Astrocyte (in vitro differentiated cells and primary cell): ENCODE measurements at places on chromosomes 5 and 9. TPM values are rescaled to one million over a fixed set of nuclear protein-coding genes. Genes with fewer than 3 reads are reported as not detected.

DNA sequence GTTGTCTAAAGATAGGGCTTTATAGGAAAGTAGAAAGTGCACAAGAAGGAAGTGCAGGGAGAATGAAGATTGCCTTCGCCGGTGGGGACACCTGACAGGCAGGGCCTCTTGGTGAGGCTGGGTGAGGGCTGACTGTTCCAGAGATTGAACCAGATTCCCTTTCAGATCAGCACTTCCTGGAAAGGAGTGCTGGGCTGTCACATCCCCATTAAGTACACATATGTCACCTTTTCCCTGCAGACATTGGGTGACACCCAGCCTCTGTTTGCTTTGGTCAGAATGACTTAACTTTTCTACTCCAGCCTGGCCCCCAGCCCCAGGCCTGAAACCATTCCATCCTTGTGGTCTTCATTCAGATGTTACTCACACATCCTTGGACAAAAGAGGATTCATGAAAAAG, 7.4 kb upstream of the SHROOM1 start:
- H3K27me3 ChIP-seq, result no peaks in the 10 kb centered on the region
- no peaks in the 10 kb centered on the region for H3K36me3 ChIP-seq
- H3K27ac ChIP-seq, result no peak overlapping the region
- DNase-seq, result no peak
- no peak overlapping the region for H3K4me3 ChIP-seq
- peaks cover 14% of the 10 kb centered on the region for H3K4me1 ChIP-seq

DNA sequence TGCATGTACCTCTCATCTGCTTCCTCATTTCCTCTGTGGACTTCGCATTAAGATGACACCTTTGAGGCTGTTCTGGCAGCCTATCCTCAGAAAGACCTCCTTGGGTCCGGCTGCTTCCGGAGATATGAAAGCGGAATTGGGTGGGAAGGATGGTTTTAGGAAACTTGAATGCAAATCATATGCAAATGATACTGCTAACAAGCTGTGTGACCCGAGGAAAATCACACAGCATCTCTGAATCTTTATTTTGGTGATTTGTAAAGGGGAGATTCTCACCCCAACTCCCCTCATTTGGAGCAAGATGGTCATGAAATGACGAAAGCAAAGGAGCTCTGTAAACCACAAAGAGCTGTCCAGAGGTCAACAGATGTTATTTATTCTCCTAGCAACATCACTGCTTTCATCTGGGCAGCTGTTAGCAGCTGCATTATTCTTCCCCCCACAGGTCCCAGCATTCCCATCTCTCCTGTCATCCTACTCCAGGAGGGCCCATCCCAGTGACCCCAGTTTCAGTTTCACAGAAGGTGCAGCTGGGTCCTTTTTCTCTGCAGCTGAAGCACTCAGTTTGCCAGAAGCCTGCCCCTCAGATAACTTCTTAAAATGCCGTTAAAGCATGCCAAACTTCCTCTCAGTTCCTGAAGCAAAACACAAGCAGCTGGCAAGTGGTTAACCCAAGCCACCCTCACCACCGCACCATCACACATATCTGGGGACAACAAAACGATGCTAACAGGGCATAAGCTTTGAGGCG, 269.5 kb downstream of the SEC61B start:
- H3K4me1 ChIP-seq, result no peaks in the 10 kb centered on the region
- DNase-seq, result peak; percentile 3
- H3K27ac ChIP-seq, result no peak overlapping the region
- H3K4me3 ChIP-seq, result no peak overlapping the region
- H3K27me3 ChIP-seq, result no peaks in the 10 kb centered on the region
- H3K36me3 ChIP-seq, result no peaks in the 10 kb centered on the region

DNA sequence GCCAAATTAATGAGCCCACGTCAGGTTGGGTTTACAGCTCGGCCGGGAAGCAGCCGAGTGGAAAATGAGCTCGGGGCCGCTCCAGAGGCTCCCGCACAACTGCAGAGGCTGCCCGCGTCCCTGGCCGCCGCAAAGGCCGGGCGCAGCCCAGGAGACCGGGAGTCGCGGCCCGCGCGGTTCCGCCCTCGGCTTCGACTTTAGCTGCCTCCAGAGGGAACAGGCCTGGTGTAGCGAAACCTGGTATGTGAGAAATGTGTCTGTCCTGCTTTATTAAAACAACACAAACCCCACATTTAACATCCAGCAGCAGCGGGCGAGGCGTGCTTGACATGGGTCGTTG, 66.2 kb downstream of the FOXD1 start:
- no peak overlapping the region for H3K4me3 ChIP-seq
- H3K4me1 ChIP-seq, result peaks cover 2% of the 10 kb centered on the region
- no peaks in the 10 kb centered on the region for H3K36me3 ChIP-seq
- DNase-seq, result no peak
- no peaks in the 10 kb centered on the region for H3K27me3 ChIP-seq

- H3K36me3 ChIP-seq, result no peaks in the 10 kb centered on the region
- peak overlapping the region; percentile 92 for H3K27ac ChIP-seq
- H3K27me3 ChIP-seq, result no peaks in the 10 kb centered on the region
- peaks cover 17% of the 10 kb centered on the region for H3K4me1 ChIP-seq
- peak; percentile 52 for DNase-seq
These were observed 172.9 kb downstream of the GLIS3 start for GRCh38 chr9:4126996-4127395.

DNA sequence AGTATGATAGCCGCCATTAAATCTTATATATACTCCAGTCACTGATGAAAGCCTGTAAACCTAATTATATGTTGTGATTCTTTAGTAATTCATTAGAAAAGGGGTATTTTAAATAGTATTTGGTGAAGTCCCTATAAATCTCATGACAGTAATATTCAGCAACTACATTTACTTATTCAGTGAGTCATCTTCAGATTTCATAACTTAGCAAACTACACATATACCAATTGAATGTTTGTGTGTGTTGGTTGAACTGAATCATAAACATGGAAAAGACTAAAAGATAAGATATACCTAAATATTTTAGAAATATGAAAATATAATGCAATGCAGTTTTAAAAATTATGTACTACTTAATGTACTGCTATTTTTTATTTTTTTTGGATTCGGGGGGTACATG, 1050.4 kb downstream of the MAT2B start:
- no peak overlapping the region for H3K27ac ChIP-seq
- no peak overlapping the region for H3K4me3 ChIP-seq
- H3K36me3 ChIP-seq, result no peaks in the 10 kb centered on the region
- DNase-seq, result no peak
- no peaks in the 10 kb centered on the region for H3K27me3 ChIP-seq
- H3K4me1 ChIP-seq, result no peaks in the 10 kb centered on the region

GRCh38 chr5:158895588-158895987, 204.1 kb downstream of the EBF1 start:
- no peaks in the 10 kb centered on the region for H3K27me3 ChIP-seq
- no peak for DNase-seq
- H3K4me3 ChIP-seq, result no peak overlapping the region
- H3K4me1 ChIP-seq, result no peaks in the 10 kb centered on the region

GRCh38 chr5:35373249-35373648, 143.0 kb upstream of the PRLR start:
- no peaks in the 10 kb centered on the region for H3K4me1 ChIP-seq
- no peaks in the 10 kb centered on the region for H3K36me3 ChIP-seq
- no peak for DNase-seq

DNA sequence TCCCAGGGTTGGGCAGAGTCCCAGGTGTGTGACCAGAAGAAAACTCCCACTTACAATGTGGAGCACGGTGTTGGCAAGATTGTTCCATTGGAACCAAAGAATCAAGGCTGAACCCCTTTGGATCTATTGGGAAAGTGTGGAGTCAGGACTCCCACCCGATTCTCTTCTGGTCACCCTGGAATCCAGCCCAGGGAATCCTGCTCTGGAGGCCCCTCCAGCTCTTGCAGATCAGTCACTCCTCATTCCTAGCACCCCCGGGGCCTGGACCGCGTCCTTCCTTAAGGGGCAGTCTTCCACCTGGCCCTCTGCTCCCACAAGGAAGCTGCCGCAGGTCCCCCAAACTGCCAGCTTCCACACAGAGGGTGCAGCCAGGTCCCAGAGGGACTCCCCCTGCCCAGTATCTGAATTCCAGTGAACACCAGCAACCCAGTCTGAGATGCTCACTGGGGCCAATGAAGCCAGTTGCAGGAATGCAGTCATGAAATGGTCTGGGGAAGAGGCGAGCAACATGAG, 170.1 kb downstream of the GADD45G start:
- H3K27ac ChIP-seq, result no peak overlapping the region
- H3K27me3 ChIP-seq, result no peaks in the 10 kb centered on the region
- H3K4me3 ChIP-seq, result no peak overlapping the region
- no peak for DNase-seq
- H3K4me1 ChIP-seq, result no peaks in the 10 kb centered on the region

- no peak overlapping the region for H3K27ac ChIP-seq
- H3K4me1 ChIP-seq, result no peaks in the 10 kb centered on the region
- DNase-seq, result no peak
- H3K27me3 ChIP-seq, result no peaks in the 10 kb centered on the region
- no peaks in the 10 kb centered on the region for H3K36me3 ChIP-seq
- H3K4me3 ChIP-seq, result no peak overlapping the region
These were observed 269.0 kb downstream of the DENND1A start for GRCh38 chr9:123660691-123661466.

DNA sequence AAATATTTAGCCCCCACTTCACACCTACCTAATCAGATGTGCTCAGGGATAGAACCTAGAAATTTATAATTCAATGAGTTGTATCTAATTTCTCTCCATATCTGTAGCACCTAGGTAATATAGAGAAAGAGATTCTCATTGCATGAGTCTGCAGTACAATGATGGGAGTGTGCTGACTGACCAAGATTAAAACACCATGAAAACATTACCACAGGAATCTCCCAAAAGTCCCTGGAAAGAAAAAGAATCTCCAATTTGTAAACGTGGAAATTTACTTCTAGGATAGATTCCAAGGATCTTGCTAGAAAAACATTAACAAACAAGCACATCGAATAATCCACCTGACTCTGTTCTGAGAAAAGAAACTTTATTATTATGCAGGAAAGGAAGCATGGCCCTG, 45.0 kb upstream of the DMRTA1 start:
- no peaks in the 10 kb centered on the region for H3K4me1 ChIP-seq
- no peak overlapping the region for H3K4me3 ChIP-seq
- no peak overlapping the region for H3K27ac ChIP-seq
- H3K36me3 ChIP-seq, result no peaks in the 10 kb centered on the region

GRCh38 chr5:139668064-139668880, 20.1 kb downstream of the CXXC5 start:
- no peaks in the 10 kb centered on the region for H3K27me3 ChIP-seq
- peaks cover 71% of the 10 kb centered on the region for H3K4me1 ChIP-seq
- no peak for DNase-seq
- H3K36me3 ChIP-seq, result no peaks in the 10 kb centered on the region
- peak overlapping the region; percentile 45 for H3K4me3 ChIP-seq
- H3K27ac ChIP-seq, result peak overlapping the region; percentile 87

DNA sequence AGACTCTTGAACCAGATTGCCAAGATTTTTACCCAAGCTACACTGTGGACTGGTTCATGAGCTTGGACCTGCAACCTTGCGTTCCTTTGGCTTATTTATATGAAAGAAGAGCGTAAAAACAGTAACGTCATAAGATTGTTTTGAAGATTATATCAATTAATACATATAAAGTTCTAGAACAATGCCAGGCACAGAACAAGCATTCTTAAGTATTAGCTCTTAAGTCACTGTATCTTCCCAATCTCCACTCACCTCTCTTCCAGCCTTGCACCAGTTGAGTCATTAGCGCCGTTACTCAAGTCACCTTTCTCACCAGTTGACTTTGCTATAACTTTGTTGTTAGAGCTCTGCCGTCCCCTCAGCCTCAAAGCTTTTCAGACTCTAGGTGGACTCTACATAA, 415.7 kb downstream of the PLK2 start:
- H3K36me3 ChIP-seq, result no peaks in the 10 kb centered on the region
- H3K4me1 ChIP-seq, result no peaks in the 10 kb centered on the region
- H3K4me3 ChIP-seq, result no peak overlapping the region

DNA sequence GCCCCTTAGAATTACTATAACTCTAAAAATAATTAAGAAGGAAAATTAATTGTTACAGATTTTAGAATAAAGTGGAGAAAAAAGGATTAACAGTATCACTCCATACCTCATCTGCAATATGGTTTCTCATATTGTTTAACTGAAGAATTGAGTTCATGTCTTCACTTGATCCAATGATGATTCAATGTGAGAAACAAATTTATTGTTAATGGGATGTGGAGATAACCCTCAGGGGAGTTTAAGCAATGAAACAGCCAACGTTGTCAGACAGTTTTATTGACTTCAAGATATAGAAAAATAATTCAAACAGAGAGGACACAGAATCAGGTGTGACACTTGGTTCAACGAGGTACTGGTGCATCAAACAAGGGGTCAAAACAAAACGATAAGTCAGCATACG, 665.2 kb upstream of the ACO1 start:
- H3K4me1 ChIP-seq, result no peaks in the 10 kb centered on the region
- H3K27me3 ChIP-seq, result no peaks in the 10 kb centered on the region
- no peak overlapping the region for H3K27ac ChIP-seq
- no peak overlapping the region for H3K4me3 ChIP-seq
- no peaks in the 10 kb centered on the region for H3K36me3 ChIP-seq
- no peak for DNase-seq

DNA sequence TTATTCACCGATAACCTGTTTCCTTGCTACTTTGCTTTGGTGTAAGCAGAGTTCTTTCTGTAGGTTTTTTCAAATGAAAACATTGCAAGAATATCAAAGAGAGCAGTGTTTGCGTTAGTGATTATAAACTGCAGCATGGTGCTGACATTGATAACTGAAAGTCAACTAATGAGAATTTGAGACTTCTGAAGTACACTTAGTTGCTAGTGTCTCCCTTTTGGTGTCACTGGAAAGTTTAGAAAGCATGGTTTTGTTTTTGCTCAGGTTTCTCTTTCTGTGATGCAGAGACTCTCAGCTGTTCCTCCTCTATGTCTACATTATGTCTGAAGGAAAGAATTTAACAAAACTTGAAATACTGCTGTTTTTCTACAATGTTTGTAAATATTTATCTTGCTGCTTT, 80.2 kb upstream of the ZNF169 start:
- H3K4me1 ChIP-seq, result peaks cover 17% of the 10 kb centered on the region
- no peaks in the 10 kb centered on the region for H3K27me3 ChIP-seq
- H3K4me3 ChIP-seq, result no peak overlapping the region
- H3K36me3 ChIP-seq, result peaks cover 20% of the 10 kb centered on the region
- no peak for DNase-seq
- H3K27ac ChIP-seq, result no peak overlapping the region

DNA sequence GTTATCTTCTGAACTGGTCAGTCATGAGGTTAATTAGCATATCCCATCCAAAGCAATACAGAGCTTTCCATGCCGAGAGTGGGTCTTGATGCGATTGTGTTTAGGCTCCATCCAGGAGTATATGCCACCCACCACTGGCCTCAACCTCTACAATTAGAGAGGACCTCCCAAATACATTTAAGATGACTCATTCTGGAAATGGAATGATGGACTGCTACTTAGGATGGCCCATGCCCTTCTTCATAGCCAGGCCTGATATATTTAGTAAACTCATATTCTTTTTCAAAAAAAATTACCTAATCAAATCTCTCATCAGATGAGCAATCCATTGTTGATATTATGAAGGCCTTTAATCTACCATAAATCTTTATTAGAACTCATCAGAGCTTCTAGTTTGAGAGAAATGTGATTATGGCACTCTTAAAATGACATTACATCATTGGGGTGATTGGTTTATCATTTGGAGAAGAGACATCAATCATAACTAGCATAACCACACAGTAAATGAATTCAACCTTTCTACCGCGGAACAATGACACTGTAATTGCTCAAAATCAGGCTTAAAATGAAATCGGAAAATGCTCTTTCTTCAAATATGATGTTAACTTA, 414.2 kb upstream of the WWC1 start:
- no peak overlapping the region for H3K27ac ChIP-seq
- H3K4me1 ChIP-seq, result no peaks in the 10 kb centered on the region
- DNase-seq, result no peak
- no peaks in the 10 kb centered on the region for H3K27me3 ChIP-seq
- no peak overlapping the region for H3K4me3 ChIP-seq

The LYSMD3 gene
- 25.4 and 26.9 TPM in 2 replicates for total RNA-seq

The CSF1R gene
- 1.4 and 1.6 TPM in 2 replicates for total RNA-seq

The MYORG gene
- 6.9 and 7.3 TPM in 2 replicates for total RNA-seq

The ISL1 gene
- 1.8 and 5.4 TPM in 2 replicates for total RNA-seq

The RASEF gene
- 0.72 and 0.91 TPM in 2 replicates for total RNA-seq

The ZDHHC21 gene
- total RNA-seq, result 9.8 and 10.2 TPM in 2 replicates

The SLC25A51 gene
- total RNA-seq, result 37.1 and 39.6 TPM in 2 replicates
